NCI-H510A treated with DMSO at 0.1 percent for 48 hours (cell line): ENCODE measurements at places on chromosomes 4 and X.

GRCh38 chr4:120209706-120210105 lies 143.1 kb upstream of the MAD2L1 start:
- no peak for DNase-seq

DNA sequence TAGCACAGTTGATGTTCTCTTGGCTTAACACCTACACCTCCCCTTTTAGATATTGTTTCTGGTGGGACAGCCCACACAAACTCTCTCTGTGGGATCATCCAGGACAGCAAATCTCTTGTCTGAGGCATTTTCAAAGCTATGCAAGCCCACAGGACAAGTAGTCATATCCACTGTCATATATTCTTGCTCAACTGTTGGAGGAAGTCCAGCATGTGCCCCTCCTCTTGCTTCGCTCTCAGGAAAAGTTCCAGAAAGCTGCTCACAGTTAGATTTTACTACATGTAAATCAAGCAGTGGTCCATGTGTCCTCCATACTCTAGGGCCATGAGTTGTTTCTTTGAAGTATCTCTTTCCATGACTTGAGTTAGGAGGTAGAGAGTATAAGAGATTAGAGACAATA lies 260.7 kb downstream of the INPP4B start:
- no peak for DNase-seq

GRCh38 chr4:84167564-84167963 lies 331.5 kb downstream of the NKX6-1 start:
- no peak for DNase-seq

DNA sequence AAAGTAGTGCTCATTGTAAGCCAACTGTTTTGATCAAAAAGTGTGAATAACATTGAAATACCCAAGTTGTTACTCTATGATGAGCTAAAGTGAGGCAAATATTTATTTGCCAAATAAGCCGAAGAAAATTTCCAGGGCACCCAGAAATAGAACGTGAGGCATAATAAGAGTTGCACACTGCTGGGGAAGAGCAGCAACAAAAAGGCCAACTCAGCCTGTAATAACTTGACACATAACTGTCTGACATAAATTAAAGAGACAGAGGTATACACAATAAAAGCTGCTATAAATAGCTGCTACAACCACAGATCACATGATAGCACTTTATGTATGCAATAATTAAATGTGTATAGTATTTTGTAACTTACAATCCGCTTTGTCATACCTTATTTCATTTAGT lies 2.0 kb upstream of the ABCB7 start:
- no peak for DNase-seq

GRCh38 chr4:102478186-102478585 lies 23.0 kb upstream of the NFKB1 start:
- no peak for DNase-seq

- DNase-seq, result no peak
Measured at GRCh38 chrX:21798677-21799219, 40.7 kb upstream of the MBTPS2 start.

DNA sequence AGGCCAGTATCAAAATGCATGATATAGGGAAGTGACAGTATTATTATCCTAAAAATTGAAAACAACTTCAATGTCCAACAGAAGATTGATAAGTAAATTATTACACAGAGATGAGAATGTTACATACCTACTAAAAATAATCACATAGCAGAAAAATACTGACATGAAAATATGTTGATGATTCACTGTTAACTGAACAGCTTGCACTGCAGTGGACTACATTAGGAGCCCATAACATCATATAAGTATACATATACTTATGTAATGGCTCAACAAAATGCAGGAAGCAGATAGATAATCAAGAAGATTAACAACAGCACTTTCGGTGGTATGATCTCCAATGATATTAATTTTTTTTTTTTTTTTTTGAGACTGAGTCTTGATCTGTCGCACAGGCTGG lies 7.1 kb downstream of the CLOCK start:
- no peak for DNase-seq

- DNase-seq, result no peak
Measured at GRCh38 chr4:57061395-57061794, 48.8 kb downstream of the IGFBP7 start.

DNA sequence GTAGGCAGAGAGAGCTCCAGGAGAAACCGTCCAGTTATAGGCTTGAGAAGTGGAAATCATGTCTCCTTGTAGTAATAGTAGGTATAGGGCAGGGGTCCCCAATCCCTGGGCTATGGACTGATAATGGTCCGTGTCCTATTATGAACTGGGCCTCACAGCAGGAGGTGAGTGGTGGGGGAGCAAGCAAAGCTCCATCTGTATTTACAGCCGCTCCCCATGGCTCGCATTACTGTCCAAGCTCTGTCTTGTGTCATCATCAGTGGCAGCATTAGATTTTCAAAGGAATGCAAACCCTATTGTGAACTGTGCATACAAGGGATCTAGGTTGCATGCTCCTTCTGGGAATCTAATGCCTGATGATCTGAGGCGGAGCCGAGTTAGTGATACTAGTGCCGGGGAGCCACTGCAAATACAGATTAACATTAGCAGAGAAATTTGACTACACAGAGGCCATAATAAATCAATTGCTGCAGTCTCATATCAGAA lies 67.6 kb downstream of the MRPL1 start:
- peak; percentile 67 for DNase-seq
